ENCODE measurements at places on chromosomes 7 and 10. TPM values are rescaled to one million over a fixed set of nuclear protein-coding genes. Genes with fewer than 3 reads are reported as not detected.

- H3K27ac ChIP-seq = no peak overlapping the region
- DNase-seq = no peak
- no peaks in the 10 kb centered on the region for H3K27me3 ChIP-seq
- H3K4me3 ChIP-seq = no peak overlapping the region
- no peaks in the 10 kb centered on the region for H3K36me3 ChIP-seq
Measured at GRCh38 chr10:35427543-35427942, 91.2 kb downstream of the CCNY start.

GRCh38 chr7:135755351-135755753 is 6.7 kb upstream of the FAM180A start:
- H3K36me3 ChIP-seq = no peaks in the 10 kb centered on the region
- no peaks in the 10 kb centered on the region for H3K27me3 ChIP-seq
- no peak for DNase-seq
- H3K4me1 ChIP-seq = no peaks in the 10 kb centered on the region
- H3K4me3 ChIP-seq = no peak overlapping the region

DNA sequence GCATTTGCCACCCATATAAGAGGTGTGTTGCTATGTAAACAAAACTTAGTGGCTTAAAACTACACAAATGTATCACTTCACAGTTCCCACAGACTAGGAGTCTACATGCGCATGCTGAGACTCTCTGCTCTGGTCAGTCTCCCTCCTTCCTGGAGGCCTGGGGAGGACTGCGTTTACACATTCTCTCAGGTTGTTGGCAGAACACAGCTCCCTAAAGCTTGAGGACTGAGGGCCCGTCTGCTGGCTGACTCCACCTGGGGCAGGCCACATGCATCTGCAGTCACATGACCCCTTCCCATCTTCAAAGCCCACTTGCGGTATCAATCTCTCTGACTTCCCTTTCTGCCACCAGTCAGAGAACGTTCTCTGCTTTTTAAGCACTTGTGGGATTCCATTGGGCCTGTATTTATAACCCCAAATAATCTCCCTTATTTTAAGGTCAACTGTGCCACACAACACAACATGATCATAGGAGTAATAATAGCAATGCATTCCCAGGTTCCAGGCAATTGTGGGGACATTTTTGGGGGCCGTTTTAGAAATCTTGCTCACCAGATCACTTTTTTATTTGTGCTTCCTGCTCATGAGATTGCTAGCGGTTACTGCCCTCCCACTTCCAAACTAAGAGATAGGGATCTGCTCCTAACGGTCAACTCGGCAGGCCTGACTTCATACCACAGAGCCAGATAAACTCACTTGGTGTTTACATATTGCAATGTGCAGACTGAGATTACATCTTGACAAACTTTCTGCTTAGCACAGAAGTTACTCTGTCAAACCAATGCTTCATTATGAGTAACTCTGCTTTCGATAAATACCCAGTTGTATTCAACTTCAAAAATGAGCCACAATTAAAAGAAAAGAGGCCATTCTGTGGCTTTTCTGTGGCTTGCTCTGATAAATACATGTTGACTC is 96.3 kb downstream of the ALOX5 start:
- no peak overlapping the region for H3K4me3 ChIP-seq
- no peak overlapping the region for H3K27ac ChIP-seq

Gene ZNF138
- 10.1 TPM for total RNA-seq

GRCh38 chr7:17184805-17185689 is 113.4 kb upstream of the AHR start:
- DNase-seq = no peak
- H3K36me3 ChIP-seq = no peaks in the 10 kb centered on the region
- no peak overlapping the region for H3K27ac ChIP-seq
- no peak overlapping the region for H3K4me3 ChIP-seq
- H3K4me1 ChIP-seq = peaks cover 7% of the 10 kb centered on the region

GRCh38 chr10:86972613-86973380 is 4.5 kb downstream of the ADIRF start:
- H3K4me1 ChIP-seq = peaks cover 37% of the 10 kb centered on the region
- peak overlapping the region; percentile 95 for H3K27ac ChIP-seq
- no peak overlapping the region for H3K4me3 ChIP-seq
- H3K36me3 ChIP-seq = no peaks in the 10 kb centered on the region
- DNase-seq = no peak

Gene CPN1
- total RNA-seq = 0.12 TPM

DNA sequence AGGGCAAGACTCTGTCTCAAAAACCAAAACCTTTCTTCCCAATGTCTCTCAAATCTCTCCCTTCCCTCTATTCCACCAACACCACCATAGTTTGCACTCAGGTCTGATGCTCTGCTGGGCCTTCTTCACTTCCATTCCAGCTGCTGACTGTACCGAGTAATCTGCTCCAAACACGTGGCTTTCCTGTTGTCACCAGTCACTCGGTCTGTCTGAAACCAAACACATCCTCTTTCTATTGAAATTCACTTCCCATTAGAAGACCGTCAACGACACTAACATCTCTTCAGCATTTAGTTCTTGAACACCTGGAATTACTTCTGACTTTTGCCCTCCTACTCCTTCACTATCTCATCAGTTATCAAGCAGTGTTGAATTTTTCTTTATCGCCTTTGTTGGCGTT is 4.7 kb upstream of the NRF1 start:
- no peaks in the 10 kb centered on the region for H3K27me3 ChIP-seq
- no peak overlapping the region for H3K4me3 ChIP-seq
- DNase-seq = no peak
- H3K27ac ChIP-seq = no peak overlapping the region

Gene TUBGCP2
- total RNA-seq = 35.4 TPM

Data from HCT116 (cell line).